ACHN (cell line): ENCODE measurements at places on chromosomes 2 and 18.

DNA sequence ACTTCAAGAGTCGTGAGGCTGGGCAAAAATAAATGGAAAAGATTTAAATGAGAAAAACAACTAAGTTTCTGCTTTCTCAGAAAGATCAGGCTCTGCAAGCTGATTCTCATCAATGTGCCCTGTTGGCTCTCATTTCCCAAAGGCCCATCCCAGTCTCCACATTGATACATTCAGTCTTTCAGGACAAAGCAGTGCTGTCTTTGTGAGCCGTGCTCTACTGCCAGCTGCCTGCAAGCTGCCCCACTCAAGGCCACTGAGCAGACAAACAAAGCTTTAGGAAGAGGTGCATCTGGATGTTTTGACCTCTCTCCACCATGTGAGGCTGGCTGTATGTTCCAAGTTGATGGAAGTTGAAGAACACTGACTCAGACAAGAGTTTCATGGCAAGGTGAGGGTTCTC lies 48.8 kb downstream of the FSHR start:
- DNase-seq: no peak

DNA sequence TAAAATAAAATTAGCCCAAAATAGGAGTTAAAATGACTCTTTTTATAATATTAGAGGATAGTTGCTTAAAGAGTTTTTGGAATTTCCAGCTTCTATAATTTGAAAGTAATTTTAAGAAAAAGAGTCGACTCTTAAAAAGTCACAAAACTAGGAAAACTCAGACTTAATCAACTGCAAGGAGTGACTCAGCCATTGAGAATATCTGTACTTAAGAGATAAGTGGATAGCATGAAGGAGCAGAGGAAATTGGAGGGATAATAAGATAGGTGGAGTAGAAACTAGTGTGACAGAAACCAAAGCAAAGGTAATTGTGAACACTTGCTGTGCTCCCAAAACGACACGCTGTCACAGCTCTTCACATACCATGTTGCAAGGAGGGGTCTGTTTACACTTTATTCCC lies 8.4 kb downstream of the RSAD2 start:
- no peak for DNase-seq

DNA sequence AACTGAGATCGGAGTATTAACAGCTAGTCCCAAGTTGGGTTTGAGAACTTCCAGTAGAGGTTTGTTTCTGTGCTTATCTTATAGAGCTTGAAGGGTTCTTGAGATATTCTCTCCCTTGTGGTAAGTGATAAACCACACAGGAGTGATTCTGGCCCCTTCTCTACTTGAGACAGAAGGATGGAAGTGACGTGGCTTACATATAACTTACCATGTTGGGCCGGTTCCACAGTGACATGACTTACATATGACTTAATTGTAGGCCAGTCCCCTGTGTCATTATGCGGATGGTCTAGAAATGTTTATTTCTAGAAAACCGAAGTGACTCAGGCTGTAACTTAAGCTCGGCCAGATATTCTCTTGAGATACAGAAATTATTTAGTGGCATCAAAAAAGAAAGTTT lies 62.7 kb downstream of the TRAPPC12 start:
- DNase-seq: no peak

- DNase-seq: no peak
These were observed 76.0 kb upstream of the OSR1 start for GRCh38 chr2:19434413-19434812.

- no peak for DNase-seq
These were observed 73.4 kb downstream of the ZNF516 start for GRCh38 chr18:76421685-76422078.
